A549 (cell line): ENCODE measurements at places on chromosomes 2 and 18.
A peak's percentile ranks its signal among the peaks of the same experiment; 100 is the strongest.

- DNase-seq: no peak
Observed at GRCh38 chr2:11033114-11033513, 121.4 kb downstream of the KCNF1 start.

DNA sequence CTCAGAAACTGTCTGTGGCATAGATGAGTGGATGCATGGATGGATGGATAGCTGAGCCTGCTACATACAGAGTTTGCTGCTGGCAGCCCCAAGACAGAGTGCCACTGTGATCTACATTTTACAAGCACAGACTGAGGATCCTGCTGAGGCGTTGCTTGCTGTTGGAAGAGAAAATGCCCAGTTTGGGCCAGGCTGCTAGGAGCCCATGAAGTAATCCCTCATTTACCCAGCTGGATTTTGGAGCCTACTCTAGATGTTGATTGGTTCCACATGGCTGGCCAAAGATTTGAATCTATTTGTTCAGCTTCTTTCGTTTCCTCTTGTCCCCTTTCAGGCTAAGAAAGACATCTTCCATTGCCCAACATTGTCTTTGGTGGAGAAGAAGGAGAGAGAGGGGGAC, 261.3 kb downstream of the CLIP4 start:
- no peak for DNase-seq

DNA sequence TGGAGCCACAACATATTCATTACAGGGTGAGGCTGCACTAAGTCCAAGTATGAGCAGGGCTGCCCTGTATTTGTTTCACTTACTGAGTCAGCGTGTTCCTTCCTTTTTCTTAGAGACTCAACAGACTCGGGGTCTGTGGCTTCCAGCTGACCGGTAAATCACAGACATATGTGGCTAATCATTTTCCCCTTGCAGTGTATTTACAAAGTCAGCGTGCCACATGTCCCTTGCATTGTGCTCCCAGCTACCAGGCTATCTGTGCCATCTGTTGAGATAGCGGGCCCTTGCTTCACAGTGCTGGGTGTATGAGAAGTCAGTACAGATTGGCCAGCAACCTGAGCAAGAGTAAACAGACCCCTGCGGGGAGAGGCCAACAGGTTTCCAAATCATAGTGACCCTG, 254.3 kb downstream of the LRRTM1 start:
- no peak for DNase-seq

GRCh38 chr2:233407771-233408181, 53.5 kb downstream of the DGKD start:
- no peak for DNase-seq

- no peak for DNase-seq
Observed at GRCh38 chr2:24877646-24878045, 42.4 kb downstream of the ADCY3 start.

GRCh38 chr2:459931-460330, 172.0 kb upstream of the ALKAL2 start:
- no peak for DNase-seq

- DNase-seq: no peak
Observed at GRCh38 chr2:68632021-68632420, 11.4 kb upstream of the PROKR1 start.

GRCh38 chr2:22788749-22789327, 596.1 kb upstream of the KLHL29 start:
- DNase-seq: no peak

DNA sequence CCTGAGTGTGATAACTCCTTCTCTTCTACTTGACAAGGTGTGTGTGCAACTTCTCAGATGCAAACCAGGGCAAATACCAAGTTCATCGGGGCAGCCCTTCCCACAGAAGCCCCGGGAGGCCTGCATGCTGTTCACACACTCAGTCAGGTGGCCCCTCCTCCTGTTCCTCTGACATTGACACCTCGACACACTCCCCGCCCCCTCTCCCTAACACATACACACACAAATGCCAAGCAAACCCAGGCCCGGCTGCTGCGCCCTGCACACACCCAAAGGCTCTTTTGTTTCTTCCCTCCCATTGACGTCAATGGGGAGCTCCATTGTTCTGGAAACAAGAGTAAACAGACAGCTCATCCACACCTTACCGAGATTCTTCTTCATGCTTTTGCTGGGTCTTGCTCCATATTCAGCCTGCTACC, 1.7 kb upstream of the PER2 start:
- DNase-seq: peak; percentile 100

DNA sequence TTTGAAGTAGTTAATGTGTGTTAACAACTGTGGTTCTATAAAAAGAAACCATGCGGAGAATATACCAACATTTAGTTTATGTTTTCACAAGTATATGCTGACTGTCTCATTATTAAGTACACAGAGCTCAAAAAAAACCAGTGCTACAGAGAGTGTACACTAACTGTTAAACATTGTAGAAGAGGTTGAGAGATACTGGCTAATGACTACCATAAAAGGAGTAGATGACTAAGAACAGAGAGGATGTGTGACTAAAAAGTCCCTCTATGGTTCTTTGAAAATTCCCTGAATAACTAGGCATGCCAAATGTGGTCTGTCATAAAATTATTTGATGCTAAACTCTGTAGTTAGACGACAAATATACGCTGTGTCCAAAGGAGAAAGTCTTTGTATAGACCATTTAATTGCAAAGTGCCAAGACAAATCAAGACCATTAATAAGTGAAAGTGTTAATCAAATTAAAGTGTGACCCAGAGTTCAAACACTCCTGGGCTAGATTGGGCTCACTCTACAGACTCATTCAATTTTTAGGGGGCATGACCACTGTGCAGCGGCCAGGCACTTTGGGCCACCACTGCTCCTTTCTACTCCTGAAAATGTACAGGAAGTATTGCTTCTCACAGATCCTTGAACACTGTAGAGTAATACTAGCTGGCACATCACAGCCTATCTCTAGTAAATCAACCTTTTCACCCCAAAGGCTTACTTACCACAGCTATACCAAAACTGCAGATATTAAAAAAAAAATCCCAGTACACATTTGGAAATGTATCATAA, 45.1 kb upstream of the SERTAD2 start:
- peak; percentile 60 for DNase-seq

DNA sequence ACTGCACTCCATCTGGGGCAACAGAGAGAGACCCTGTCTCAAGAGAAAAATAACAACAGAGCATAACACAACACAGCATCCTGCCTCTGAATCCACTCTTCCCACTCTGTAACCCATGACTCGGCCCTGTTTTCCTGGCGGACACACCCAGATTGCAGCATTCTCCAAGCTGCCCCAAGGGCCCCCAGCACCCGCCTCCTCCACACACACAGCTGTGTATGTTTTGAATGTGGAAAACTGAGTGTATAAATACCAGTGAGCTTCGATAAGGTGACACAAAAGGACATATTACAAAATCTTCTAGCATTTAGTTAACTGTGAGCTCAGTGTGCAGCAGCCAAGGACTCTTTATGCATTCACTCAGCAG, 13.0 kb downstream of the IMPA2 start:
- DNase-seq: peak; percentile 62

- DNase-seq: no peak
Observed at GRCh38 chr2:100820523-100821254, 750 bp downstream of the NPAS2 start.

DNA sequence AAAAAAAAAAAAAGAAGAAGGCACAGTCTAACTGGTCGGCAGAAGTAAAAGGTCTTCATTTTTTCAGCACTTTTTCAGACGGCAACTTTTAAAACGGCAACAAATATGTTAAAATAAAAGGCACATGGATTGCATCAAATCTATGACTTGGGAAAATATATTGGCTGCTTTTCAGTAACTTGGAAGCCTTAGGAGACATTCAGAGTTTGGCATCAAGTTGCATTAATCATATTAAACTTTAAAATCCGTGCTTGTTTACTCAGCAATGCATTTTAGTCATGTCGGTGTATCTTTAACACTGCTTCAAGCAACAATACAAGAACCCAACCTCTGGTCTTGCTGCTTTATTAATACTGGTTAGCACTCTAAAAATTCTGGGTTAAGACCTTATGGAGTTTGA, 111.1 kb downstream of the MEP1B start:
- DNase-seq: no peak

DNA sequence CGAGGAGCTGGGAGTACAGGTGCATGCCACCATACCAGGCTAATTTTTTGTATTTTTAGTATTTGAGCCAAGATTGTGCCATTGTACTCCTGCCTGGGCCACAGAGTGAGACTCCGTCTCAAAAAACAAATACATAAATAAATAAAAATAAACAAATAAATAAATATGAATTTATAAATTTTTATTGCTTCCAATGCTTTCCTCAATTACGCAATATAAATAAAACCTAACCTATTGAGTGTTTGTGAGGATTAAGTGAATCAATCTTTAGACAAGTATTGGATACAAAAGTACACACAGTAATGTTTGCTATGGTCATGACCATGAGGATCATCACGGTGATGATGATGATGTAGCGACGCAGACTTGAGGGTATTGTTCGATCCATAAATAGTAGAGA, 257.4 kb downstream of the ASXL3 start:
- no peak for DNase-seq

- DNase-seq: no peak
Observed at GRCh38 chr2:207110310-207110709, 55.4 kb downstream of the KLF7 start.

GRCh38 chr18:79345981-79346380, 49.7 kb upstream of the NFATC1 start:
- DNase-seq: no peak

GRCh38 chr18:78727057-78727739, 252.4 kb upstream of the SALL3 start:
- no peak for DNase-seq

DNA sequence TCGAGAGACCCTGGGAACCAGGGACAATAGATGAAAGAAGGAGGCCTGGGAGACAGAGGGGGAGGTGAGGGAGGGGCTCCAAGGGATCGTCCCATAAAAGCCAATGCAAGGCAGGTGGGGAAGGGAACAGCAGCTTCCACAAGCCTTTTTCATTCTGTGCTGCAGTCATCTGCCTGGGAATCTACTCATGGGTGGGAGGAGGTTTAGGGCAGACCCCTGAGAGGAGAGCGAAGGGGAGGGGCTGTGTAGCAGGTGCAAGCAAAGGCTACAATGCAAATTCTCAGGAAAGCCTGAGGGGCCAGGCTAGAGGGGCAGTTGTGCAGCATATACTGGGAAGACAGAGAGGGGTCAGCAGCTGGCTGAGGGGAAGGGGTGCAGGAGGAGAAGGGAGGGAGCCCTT, 135.4 kb downstream of the SETBP1 start:
- DNase-seq: no peak

DNA sequence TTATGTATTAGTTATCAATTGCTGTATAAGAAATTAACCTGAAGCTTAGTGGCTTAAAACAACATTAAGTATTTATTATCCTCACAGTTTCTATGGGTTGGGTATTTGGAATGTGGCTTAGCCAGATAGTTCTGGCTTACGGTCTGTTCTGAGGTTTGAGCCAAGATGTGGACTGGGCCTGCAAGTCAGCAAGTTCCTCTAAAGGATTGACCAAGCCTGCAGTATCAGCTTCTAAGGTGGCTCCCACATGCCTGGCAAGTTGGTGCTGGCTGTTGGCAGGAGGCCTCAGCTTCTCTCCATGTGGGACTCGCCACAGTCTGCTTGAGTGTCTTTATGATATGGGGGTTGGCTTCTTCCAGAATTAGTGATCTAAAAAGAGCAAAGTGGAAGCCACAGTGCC, 45.0 kb upstream of the TCF4 start:
- DNase-seq: no peak

GRCh38 chr2:162506706-162507105, 162.8 kb downstream of the GCA start:
- no peak for DNase-seq

GRCh38 chr2:5590886-5591285, 101.3 kb upstream of the SOX11 start:
- no peak for DNase-seq

GRCh38 chr2:31234683-31235503, 941 bp downstream of the EHD3 start:
- no peak for DNase-seq

- DNase-seq: peak; percentile 18
Observed at GRCh38 chr18:24488824-24489493, 28.5 kb downstream of the HRH4 start.

GRCh38 chr2:19635951-19636510, 265.8 kb downstream of the TTC32 start:
- DNase-seq: no peak

DNA sequence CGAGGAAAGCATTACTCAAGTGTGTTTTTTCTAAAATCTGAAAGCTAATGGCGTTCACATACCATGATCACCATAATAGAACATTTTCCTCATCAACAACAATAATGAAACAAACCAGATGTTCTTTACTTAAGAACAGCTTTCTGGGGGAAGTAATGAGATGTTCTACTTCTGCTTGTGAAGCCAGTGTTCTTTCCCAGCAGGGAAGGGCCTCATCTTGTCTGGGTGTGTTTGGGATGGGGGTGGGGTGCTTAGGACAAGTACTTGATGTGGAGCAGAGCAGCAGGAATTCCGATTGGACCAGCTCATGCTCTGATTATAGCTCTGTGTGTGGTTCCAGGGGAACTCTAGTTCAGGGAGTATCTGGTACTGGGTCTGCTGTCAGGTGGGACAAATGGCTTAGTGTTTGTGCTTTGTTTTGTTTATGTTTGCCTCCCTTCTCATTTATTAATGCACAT, 163.0 kb upstream of the NOSTRIN start:
- peak; percentile 12 for DNase-seq

DNA sequence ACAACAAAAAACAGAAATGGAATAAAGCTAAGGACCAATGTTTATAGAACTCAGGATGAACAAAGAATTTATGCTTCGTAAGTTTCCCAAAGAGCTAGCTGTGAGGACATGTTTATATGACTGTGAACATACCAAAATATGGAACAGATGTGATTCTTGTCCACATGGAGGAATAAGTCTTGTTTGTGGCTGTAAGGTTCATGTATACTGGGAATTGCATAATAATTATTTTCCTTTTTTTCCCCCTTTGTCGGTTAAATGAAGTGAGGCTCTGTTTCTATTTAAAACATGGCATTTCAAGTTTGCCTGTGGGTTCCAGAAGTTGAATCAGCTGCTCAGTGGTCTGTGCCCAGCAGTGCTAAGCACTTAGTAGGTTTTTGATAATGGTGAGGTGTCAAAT, 108.1 kb downstream of the FHOD3 start:
- no peak for DNase-seq

- DNase-seq: no peak
Observed at GRCh38 chr2:234388591-234388990, 108.3 kb downstream of the ARL4C start.

GRCh38 chr2:187210726-187211125, 237.3 kb downstream of the CALCRL start:
- no peak for DNase-seq

DNA sequence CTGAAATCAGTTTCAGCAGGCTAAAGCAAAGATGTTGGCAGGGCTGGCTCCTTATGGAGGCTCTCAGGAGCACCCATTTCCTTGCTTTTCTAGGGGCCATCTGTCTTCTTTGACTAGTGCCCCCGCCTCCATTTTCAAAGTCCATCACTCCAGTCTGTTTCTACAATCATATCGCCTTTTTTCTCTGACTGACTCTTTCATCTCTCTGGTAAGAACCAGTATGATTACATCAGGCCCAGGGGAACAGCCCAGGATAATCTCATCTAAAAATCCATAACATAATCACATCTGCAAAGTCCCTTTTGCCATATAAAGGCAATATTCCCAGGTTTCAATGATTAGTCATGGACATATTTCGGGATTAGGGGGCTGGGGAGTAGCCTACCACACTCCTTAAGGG, 57.0 kb downstream of the CUL3 start:
- no peak for DNase-seq
